ENCODE measurements at places on chromosomes 6 and 20.

GRCh38 chr6:131322125-131322524 lies 186.9 kb downstream of the AKAP7 start:
- no peak for DNase-seq

- DNase-seq: no peak
These were observed 42.8 kb upstream of the PLCG1 start for GRCh38 chr20:41094353-41095055.

DNA sequence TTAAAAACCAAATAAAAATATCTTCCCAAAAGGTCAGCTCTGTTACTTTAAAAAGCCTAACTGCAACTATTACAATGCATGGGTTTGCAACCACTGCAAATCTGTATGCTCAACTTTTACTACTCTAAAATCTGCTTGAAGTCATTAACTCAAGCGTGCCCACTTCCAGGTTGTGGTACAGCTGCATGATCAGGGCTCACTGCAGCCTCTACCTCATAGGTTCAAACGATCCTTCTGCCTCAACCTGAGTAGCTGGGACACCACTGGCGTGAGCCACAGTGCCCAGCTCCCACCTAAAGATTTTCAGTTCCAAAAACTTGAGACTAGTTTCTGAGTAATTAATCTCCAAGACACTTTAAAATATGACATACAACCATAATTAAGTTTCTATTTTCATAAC lies 8.2 kb downstream of the DIDO1 start:
- no peak for DNase-seq

DNA sequence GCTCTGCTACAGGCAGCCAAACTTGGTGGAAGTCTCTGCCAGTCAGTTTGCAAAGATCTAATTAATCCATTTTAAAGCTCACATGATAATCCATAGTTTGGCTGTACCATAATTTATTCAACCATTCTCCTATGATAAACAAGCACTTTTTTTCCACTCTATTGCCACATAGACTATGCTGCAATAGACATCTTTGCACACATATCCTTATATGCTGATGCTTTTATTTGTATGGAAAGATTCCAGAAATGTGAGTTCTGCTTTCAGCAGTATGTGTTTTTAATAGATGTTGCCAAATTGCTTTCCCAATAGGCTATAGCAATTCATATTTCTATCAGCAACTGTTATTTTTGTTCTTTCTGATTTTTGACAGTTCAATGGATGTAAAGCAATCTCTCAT lies 628.0 kb downstream of the KIF16B start:
- DNase-seq: no peak

- no peak for DNase-seq
These were observed 16.7 kb upstream of the KHDC1L start for GRCh38 chr6:73242001-73242400.
